ENCODE measurements at places on chromosomes 5 and 9.

- DNase-seq: peak; percentile 34
Observed at GRCh38 chr5:117454716-117455212, 880.1 kb upstream of the SEMA6A start.

GRCh38 chr5:55429613-55430253, 105.0 kb downstream of the PLPP1 start:
- DNase-seq: no peak

- DNase-seq: no peak
Observed at GRCh38 chr9:92247296-92247695, 46.2 kb downstream of the IARS1 start.

- no peak for DNase-seq
Observed at GRCh38 chr9:89952401-89952800, 347.6 kb downstream of the GADD45G start.

- DNase-seq: no peak
Observed at GRCh38 chr5:79552984-79553383, 39.0 kb upstream of the HOMER1 start.

DNA sequence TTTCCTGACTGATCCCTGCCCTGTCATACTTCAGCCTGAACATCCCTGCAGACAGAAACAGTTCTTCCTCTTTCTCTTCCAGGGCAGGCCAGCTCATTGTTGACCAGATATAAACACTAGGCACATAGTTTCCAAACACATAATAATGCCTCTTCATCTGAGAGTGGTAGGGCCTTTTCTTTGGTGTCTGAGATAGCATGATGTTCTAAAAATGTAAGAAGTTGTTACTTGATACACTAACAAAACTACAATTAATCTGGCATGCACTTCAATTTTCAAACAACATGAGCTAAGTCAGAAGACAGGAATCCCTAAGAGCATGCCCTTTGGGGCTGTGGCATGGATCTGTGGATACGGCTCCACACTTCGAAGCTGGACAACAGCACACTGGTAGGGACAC, 246.6 kb downstream of the SPOCK1 start:
- no peak for DNase-seq

Data from central memory CD4-positive, alpha-beta T cell (primary cell).